ENCODE measurements at places on chromosomes 1 and 21.

GRCh38 chr1:90340606-90341005 lies 345.7 kb downstream of the ZNF326 start:
- no peak for DNase-seq

GRCh38 chr21:42653231-42654061 lies at the start of gene PDE9A:
Gene PDE9A, plus strand, starts transcription at chr21:42653621. Its CDS starts 194 bp downstream, at chr21:42653815.
- no peak for DNase-seq

- DNase-seq: no peak
Measured at GRCh38 chr1:54843449-54843848, 42.3 kb upstream of the TTC22 start.

DNA sequence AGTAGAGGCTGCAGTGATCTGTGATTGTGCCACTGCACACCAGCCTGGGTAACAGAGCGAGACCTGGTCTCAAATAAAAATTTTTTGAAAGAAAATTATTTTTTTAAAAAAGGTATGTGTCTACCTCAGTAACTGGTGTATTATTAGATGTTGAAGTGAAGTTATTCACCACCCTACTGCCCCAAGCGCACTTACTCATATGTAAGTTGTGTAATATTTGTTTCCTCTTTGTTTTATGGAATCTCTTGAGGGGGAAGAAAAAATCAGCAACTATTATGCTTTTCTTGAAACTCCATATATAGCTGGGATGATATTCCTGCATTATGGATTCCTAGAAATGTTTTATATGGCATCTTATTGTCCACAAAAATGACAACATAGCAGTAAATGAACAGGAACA lies 21.3 kb downstream of the RBM15 start:
- no peak for DNase-seq

- DNase-seq: no peak
Measured at GRCh38 chr1:214516434-214517326, 34.7 kb downstream of the PTPN14 start.

GRCh38 chr1:193434319-193434718 lies 247.9 kb upstream of the B3GALT2 start:
- no peak for DNase-seq

GRCh38 chr21:32889596-32889995 lies 118.0 kb upstream of the PAXBP1 start:
- no peak for DNase-seq

GRCh38 chr1:180498594-180498993 lies 3.8 kb downstream of the ACBD6 start:
- no peak for DNase-seq

DNA sequence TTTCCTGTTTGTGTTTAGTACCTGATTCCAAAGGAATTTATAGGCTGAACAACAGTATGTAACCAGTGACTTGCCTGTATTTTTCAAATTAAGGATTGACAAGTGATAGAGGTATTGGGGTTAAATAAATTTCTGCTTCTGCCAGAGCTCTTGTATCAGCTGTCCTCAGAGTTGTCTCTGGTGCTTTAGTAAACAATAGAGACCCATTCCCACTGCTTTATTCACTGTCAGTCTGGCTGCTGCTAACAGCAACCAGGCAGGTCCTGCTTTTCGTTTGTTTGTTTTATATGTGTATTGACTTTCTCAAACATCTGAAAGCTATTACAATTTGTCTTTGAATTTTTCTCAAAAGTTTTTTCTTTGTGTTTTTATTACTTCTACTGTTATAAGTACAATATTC lies 76.1 kb downstream of the OLFM3 start:
- DNase-seq: no peak

- DNase-seq: no peak
Measured at GRCh38 chr1:236751385-236751784, 43.7 kb upstream of the MTR start.

DNA sequence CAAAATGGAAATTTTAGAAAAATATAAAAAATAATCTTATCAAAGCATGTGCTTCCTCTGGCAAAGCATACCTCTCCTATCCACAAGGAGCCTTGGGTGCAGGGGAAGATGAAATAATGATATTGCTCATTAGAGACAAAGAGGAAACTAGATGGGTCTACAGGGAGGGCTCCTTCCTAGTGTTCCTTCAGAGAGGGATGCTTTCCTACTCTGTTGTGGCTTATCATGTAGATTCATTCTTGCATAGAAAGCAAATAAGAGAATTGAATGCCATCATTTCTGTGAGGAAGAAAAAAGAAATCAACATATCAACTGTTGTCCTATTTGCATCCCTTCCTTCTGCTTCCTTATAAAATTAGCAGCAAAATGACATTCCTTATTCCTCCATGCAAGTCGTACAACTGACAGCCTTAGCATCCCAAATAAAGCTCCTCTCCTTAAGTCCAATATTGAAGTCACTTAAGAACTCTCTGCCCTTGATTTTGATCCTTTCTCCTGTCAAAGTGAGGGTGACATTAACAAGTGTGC lies 543.9 kb upstream of the PLXNA2 start:
- DNase-seq: no peak

GRCh38 chr1:48619539-48619938 lies 147.5 kb upstream of the SPATA6 start:
- DNase-seq: no peak

DNA sequence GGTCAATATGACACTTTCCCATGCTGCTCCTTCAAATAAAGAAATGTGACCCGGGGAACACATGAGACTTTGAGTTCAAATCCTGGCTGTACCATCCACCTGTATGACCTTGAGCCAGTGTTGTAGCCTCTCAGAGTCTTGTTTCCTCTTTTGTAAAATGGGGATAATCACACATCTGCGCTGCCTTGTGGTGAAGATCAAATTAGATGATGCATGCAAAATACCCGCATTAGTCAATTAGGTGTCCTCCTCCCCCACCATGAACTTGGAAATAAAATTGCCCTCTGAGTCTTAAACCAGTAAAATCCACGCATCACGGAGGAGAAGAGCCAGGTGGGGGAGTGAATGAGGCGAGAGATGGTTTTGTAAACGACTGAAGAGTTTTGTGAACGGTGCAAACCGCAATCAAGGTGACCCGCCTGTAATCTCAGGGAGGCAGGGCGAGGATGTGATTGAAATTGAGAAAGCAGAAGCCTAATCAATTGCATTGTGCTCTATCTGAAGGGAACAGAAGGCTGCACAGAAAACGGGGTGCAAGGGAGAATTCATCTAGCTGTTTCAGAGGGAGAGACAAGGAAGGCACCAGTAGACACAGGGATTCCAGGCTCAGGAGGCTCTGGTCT lies 5.8 kb upstream of the AHDC1 start:
- no peak for DNase-seq

GRCh38 chr1:101957771-101958170 lies 39.0 kb downstream of the OLFM3 start:
- DNase-seq: no peak

All from DMS79 (cell line).